ENCODE measurements at places on chromosomes 7 and 10.

DNA sequence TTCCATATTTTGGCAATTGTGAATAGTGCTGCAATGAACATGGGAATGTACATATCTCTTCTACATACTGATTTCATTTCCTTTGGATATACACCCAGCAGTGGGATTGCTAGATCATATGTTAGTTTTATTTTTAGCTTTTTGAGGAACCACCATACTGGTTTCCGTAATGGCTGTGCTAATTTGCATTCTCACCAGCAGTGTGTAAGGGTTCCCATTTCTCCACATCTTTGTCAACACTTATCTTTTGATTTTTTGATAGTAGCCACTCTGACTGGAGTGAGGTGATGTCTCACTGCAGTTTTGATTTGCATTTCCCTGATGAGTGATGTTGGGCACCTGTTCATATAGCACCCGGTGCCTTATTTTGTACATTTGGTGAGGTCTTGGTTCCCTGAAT lies 519.6 kb downstream of the REEP3 start:
- no peak for DNase-seq

DNA sequence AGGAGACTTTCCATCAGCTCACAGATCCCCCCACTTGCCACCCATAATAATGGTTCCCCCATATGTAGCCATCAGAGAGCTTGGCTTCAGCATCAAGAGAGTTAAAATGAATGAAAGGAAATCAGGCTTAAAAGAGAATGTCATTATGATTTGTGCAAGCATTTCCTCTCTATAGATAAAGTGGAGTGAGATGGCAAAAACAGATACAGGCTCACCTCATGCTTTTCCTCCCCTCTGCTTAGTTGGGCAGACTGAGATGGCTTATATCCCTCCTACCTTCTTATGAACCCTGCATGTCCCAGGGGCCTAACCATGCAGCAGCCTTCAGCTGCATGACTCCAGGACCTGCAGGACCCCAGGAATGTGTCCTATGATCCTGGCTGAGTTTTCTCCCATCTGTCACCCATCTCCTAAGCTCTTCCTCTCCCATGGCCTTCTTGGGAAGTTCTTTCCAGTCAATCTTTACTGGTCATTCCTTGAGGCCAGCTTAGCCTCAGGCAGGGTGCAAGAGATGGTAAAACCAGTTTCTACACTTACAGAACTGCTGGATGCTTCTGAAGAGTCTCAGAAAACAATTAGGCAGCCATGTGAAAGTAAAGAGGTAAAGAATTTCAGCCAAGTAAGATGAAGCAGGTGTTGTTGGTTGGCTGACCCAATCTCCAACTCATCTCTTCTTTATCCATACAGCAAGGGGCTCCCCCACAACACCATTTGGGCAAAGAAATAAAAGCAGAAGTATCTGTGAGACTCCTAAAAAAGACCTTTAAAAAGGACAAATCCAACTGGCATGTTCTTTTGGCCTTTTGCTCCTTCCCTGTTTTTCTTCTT lies 159.7 kb downstream of the RTKN2 start:
- DNase-seq: no peak

- no peak for DNase-seq
Observed at GRCh38 chr10:110691139-110691538, 47.0 kb downstream of the RBM20 start.

DNA sequence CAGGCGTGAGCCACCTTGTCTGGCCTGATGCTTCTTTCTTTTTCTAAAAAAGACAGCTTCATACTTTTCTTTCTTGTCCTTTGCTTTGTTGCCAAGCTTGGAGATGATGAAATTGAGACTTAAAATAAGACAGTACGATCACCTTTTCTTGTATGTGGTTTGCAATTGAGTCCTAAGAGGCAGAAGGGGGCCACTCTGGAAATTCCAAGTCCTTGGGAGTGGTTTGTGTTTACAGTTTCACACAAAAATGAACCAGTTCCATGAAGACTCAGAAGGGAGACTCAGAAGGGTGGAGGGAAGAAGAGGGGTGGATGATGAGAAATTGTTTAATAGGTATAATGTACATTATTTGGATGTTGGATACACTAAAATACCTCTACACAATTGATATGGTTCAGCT lies 70.7 kb upstream of the TNS3 start:
- DNase-seq: no peak

- DNase-seq: no peak
Observed at GRCh38 chr7:159329818-159330378, 185.2 kb upstream of the VIPR2 start.

- DNase-seq: no peak
Observed at GRCh38 chr7:30844483-30844874, 67.2 kb upstream of the AQP1 start.

- no peak for DNase-seq
Observed at GRCh38 chr7:148738737-148739535, 40.2 kb downstream of the CUL1 start.

- DNase-seq: no peak
Observed at GRCh38 chr10:7411671-7412128, 866 bp upstream of the SFMBT2 start.

GRCh38 chr10:7969623-7970022 lies 84.9 kb upstream of the GATA3 start:
- no peak for DNase-seq

DNA sequence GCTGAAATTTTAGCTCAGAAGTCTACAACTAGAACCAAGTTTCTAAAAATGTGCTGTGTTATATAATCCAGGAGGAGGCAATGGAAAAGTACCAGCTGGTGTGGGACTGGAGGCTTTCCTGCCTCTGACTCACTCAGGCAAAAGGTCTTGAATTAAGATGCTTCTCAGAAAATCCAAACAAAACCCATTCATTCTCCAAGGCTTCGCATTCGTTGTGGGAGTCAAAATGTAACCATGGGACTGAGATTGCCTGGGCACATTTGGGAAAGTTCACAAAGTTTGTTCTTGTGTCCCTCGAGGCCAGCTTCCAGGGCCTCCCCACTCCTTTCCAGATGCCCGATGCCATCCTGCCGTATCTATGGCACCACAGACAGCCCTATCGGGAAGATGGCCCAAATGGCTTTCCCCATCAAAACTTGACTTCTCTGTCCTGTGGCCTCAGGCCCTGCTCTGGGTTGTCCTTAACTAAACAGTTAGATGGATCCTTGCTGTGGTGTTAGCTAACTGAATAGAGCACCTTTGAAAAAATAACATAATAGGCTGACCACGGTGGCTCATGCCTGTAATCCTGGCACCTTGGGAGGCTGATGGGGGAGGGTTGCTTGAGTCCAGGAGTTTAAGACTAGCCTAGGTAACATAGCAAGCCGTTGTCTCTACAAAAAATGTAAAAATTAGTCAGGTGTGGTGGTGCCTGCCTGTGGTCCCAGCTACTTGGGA lies 180.5 kb downstream of the PFKFB3 start:
- DNase-seq: no peak

DNA sequence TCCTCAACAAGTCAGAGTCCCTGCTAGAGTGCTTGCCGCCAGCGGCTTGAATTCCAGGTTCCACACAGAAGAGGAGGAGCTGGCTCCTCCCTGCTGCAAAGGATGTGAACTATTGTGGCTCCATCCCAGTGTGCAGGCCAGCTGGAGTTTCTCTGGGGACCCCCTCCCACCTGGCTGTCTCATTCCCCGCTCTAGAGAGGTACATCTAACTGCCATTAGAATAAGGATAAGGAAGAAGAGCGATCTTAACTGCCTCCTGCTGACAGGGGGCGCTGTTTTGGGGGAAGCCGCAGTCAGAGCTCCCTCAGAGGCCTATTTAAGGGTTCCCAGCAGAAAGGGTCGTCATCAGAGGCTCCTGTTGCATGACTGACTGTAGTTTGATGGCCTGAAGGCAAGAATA lies 40.8 kb upstream of the HECW1 start:
- no peak for DNase-seq

DNA sequence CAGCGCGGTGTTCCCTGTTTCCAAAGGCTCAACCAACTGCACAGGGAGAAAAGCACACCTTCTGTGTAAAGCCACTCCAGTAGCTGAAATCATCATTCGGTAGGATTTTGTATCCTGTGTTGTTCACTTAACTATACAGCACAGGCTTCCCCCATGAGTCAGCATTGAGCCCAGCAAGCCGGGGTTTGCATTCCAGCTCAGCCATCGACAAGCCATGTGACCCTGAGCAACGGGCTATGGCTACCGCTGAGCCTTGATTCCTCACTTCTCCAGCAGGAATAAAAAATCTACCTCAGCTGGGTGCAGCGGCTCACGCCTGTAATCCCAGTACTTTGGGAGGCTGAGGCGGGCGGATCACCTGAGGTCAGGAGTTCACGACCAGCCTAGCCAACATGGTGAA lies 44.1 kb upstream of the ATP6V0A4 start:
- DNase-seq: no peak

- DNase-seq: no peak
Observed at GRCh38 chr10:43417950-43418768, 9.2 kb upstream of the HNRNPF start.

- no peak for DNase-seq
Observed at GRCh38 chr7:39958038-39958437, 8.0 kb downstream of the CDK13 start.

DNA sequence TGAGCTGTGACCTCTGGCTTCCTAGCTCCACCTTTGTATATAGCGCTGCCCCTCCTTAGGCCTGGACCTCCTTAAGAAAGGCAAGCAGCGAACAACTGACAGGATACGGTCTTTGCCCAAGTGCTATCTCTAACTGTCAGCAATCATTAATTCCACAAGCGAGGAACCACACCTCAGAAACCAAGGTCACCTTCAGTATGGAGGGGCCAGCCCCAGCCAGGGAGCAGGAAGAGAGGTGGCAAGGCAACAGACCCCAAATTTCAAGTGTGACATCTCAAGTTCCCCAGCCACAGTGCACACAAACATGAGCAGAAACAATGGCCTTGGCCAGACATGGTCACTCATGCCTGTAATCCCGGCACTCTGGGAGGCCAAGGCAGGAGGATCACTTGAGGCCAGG lies 4.8 kb upstream of the AOC1 start:
- DNase-seq: no peak

DNA sequence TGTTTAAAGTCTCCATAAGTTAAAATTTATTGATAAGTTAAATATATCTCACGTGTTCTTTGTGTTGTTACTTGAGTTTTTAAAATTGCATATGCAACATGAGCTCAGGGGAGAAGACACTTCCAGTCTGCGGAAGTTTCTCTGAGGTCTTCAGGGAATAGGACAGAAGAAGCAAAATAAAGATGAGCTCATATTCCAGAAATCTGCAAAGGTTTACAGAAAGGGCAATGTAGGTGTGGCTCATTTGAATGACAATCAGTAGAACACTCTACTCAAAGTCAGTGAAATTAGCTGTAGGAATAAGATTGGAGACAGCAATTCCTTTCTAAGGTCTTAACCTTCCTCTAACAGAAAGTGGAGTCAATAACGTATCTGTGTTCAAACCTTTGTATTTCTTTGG lies 53.7 kb downstream of the CACNA2D1 start:
- no peak for DNase-seq

GRCh38 chr10:93115661-93116383 lies 42.1 kb downstream of the CYP26A1 start:
- peak; percentile 62 for DNase-seq

DNA sequence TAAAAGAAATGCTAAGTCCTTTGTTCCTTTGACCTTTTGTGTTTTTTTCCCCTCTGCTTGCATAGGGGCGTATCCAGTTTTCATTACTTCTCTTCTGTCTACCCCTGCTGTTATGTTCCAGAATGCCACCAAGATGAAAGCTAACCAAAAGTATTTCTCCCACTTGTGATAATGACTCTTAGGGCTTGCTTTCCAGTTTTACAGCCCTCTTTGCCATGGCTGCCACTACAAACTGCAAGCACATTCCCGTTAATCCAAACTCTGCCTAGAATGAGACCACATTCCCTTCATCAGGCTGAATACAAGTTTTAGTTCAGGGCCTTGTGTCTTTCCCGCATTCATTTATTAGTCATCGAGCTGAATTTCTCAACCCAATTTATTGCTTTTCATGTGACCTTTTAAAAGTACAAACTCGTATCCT lies 23.6 kb upstream of the CD36 start:
- DNase-seq: no peak
